Airway epithelial cell (primary cell): ENCODE measurements at places on chromosomes 13 and 19. TPM values are rescaled to one million over a fixed set of nuclear protein-coding genes. Genes with fewer than 3 reads are reported as not detected.

Gene URAD
- not detected in 2 replicates for total RNA-seq

Gene GRWD1
- total RNA-seq = 46.8 and 50.1 TPM in 2 replicates

Gene SYNGR4
- total RNA-seq = not detected in 2 replicates

Gene CD37
- total RNA-seq = not detected in 2 replicates

Gene DAND5
- 0.07 TPM in 1 of 2 replicates, not detected in the other for total RNA-seq

Gene ZNF844
- total RNA-seq = 0.56 and 1.1 TPM in 2 replicates

Gene CFD
- 3.5 and 6.6 TPM in 2 replicates for total RNA-seq

Gene DPF1
- 2.1 and 3.6 TPM in 2 replicates for total RNA-seq
